ENCODE measurements at places on chromosomes 1 and 21.

DNA sequence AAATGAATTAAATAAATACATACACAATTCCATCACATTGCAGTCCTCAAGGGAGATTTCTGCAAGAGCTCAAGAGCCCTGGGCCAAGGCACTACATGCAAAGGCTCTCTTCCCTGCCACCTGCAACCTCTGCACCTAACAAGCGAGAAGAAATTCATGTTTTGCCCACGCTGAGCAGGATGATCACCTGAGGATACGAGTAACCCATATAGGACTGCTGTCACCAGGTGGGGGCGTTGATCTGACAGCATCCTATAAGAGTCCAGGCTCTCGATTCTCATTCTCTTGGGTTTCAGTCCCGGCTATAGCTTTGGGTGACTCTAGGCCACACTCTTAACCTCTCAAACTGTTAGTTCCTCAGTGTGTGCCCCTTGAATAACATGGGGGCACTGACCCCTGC lies 18.7 kb upstream of the SPOCD1 start:
- DNase-seq: no peak

DNA sequence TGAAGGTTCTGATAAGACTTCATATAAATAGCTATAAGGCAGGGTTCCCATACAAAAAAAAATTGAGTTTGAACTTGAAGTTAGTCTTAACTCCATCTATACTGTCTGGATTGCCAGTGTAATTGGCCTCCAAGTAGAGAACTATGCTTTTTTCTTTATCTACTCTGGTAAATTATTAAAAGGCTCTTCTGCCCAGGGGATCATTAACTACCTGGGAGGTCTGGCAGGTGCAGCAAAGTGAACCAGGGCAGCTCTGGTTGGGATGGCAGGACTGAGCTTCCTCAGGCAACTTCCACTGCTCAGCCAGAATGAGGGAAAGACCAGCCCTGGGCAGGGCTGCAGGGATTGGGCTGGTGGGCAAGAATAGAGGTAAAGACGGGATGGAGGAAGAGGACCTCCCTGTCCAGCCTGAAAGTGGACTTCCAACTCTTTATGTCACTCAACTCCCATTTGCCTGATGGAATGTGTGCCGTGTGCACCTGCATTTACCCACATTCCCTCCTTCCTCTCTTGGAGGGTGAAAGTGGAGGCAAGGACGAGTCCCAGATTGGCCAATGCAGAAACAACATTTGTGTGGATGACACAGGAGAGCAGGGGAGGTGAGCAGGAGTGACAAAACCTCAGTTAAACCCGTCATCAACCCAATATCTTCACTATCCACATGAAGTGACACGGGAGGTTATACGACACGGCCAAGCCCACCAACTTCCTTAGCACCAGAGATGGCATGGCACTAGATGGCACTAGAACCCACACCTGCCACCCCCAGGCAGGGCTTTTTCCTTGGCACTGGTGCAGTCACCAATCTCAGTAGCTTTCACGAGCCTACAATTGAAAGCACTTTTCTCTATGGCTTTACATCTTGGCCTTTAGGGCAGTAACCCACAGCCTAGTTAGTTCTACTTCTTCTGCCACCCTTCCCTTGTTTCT lies 25.2 kb downstream of the CCN1 start:
- no peak for DNase-seq

DNA sequence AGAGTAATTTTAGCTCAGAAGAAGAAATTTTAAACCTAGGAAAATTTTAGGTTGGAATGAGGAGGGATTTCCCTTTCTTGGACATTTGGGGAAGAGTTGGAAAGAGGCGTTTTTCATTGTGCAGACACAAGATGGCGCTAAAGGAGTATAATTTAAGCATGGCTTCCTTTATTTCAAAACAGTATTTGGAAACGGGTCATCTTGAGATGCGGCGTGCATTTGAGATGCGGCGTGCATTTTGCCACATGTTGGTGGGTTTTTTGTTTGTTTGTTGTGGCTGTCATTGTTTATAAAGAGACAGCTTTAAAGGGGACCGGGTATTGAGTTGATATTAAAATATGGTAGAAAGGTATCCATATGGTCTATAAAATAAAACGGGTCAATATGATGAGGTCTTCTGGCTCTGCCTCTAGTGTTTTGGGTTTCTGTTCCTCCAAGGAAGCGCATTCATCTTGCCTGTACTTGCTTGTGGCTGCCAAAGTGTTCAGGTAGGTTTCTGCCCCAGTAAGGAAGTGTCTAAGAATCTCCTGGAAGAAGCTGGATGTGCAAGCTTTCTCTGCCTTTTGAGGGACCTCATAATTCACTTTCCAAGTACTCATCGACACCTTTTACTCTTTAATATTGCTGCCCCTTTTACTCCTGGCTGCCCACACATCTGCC lies 210.3 kb downstream of the SLC35F3 start:
- DNase-seq: peak; percentile 20

DNA sequence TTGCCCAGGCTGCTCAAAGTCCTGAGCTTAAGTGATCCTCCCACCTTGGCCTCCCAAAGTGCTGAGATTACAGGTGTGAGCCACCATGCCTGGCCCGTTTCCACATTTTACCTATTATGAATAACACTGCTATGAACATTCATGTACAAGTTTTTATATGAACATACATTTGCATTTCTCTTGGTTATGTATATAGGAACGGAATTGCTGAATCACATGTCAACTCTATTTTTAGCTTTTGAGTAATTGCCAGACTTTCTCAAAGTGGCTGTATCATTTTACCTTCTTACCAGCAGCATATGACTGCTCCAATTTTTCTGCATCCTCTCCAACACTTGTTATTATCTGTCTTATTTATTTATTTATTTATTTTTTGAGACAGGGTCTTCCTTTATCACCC lies 2.7 kb downstream of the SPATA21 start:
- DNase-seq: no peak

DNA sequence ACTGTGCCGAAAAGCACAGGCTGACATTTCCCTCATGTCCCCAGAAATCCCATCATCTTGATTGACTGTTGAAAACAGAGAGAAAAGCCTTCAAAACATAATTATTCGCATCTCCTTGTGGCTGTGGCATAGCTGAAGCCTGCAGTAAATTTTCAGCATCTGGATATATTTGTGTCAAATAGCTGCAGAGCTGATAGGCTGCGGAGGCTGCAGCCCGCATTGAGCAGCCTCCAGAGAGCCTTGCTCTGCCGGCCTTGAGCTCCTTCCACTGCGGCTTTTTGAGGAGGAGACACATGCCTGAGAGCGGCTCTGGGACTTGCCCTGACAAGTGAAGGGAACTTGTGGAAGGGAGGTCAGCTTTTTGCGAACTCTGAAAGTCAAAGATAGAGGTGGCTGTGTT lies 144.7 kb downstream of the RYR2 start:
- no peak for DNase-seq

DNA sequence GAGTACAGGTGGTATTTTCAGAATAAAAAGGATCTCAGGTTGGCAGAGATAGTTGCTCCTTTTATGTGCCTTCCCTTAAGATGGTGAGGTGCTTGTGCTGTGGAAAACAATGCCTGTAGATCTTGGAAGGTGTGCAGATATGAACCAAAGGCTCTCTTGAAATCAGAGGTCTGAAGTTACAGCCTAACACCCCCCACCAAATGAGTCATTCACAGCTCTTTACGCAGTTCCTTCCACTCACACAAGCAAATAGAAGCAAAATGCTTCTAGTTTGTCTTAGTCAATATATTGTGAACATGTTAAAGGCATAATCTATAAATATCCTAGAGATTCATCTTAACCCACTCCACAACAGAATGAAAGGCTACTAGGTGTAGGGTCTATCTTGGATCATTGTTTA lies 128.9 kb upstream of the NR5A2 start:
- DNase-seq: no peak

- no peak for DNase-seq
Observed at GRCh38 chr1:119712342-119713038, 756 bp downstream of the PHGDH start.

DNA sequence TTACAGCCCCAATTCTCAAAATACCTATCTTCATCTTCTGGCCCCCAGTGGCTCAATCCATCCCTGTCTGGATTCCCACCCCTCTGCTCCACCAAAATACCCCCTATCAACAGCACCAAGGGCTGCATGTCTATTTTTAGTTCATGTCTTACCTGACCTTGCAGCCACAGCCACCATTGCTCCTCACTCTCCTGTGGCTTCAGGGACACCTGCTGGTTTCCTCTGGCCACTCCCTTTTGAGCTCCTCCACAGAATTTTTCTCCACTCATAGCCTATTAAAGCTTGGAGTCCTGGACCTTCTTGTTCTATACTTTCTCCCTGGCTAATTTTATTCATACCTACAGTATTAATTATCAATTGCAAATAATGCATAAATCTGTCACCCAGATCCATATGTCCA lies 125.3 kb upstream of the NGF start:
- DNase-seq: no peak

GRCh38 chr1:221933814-221934213 lies 191.9 kb upstream of the DUSP10 start:
- no peak for DNase-seq

DNA sequence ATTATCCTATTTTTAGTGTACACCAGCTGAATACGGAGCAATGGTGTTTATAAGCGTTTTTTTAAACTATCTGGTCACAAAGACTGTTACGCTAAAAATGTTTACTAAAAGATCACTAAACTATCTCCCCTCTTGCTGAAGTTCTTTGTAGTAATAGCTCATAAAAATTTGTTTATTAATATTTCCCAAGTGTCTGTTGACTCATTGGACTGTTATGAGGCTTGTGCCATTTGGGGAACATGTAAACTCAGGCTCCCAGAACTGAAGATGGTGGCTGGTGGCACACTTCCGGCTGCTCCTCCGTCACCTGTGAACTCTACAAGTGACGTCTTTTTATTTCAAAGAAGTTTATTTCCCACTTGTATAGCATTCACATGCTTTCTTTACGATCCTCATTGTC lies 46.3 kb downstream of the AIDA start:
- no peak for DNase-seq

GRCh38 chr1:15583016-15583706 lies 1.7 kb downstream of the AGMAT start:
- DNase-seq: no peak

GRCh38 chr1:233005156-233005555 lies 54.7 kb downstream of the NTPCR start:
- DNase-seq: no peak

DNA sequence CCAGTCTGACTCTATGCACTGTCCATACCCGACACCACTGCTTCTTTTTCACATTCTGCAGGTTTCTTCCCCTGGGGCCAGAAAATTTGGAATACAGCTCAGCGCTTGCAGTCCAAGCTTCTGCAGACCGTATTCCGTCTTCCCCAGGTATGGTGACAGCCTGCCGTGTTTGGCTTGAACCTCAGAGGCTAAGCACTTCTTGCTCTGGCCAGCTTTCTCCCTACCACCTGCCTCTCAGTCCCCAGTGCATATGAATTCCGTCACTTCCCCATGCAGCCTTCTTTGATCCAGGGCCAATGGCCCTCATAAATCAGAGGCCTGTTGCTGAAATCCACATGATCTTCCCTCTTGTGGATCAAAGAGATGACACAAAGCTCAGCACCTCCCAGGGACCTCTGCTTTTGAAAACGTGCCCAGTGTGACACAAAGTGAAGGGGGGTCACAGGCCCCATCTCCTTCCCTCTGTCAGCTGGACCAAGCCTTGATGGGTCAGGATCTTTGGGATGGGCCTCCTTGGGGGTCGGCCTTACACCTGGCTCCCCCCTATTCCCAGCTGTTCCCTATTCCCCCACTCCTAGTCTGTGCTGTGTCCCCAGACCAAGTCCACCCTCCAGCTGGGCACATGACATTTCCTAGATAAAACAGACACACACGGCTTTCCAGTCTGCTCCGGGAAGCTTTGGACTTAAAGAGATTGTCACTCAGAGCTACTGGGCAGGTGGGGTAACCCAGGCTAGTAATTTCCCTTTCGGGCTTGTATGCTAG lies 66.6 kb downstream of the HMGB4 start:
- DNase-seq: no peak

DNA sequence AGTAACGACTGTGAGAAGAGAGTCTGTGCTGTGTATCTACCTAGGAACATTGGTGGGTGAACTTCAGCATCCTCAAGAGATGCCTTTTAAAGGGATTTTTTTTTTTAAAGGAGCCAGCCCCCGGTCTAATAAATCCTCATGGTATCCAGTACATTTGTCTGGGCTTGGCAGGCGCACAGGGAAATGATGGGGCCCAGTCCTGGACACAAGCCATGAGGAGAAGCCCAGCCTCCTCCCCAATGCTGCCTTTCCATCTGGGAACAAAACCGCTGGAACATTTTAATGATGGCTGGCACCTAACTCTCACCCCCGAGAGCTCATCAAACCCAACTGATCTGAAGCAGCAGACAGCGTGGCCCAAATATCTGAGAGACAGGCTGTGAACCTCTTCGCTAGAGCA lies 64.2 kb downstream of the ACOT7 start:
- no peak for DNase-seq

DNA sequence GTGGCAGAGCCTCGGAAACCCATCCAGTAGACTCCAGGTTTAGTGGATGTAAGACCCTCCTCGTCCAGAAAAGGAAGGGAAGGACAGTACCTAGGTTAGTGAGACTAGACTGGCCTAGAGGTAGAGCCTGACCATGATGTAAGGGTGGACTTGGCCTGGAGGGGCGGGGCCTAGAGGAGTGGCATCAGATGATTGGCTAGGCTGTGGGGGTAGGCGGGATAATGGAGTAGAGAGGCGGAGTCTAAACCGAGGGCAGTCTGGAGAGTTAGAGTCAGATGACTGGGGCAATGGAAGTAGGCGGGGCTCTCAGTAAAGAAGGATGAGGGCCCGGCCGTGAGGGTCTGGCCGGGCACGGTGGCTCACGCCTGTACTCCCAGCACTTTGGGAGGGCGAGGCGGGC lies 70.1 kb downstream of the EPHB2 start:
- no peak for DNase-seq

DNA sequence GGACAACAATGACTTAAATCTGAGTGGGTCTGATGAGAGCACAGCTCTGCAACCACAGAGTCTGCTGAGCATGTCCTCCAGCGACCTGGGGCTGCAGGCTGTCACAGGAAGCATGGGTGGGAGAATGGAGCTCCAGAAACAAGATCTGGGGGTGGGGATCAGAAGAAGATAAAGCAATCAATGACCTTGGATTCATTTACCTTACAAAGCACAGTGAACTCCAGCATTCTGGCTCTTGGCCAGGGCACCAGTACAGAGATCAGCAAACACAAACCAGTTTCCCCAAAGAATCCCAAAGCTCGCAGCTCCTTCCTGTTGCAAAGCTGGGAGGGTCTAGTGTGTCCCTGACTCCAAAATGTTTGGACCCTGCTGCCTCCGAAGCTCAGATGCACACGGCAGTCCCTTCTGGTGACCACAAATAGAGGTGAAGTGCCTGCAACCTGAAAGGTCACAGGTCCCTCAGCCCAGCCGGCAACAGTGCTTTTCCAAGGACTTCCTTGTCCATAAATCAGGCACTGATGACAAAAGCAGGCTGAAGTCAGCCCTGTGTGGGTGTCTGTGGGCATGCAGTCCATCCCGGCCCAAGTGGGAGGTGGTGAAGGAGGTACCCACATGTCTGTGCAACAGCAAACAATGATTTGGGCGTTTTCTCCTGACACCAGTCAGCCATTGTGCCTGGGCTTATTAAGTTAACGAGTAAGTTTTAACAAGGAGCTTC lies 76.1 kb downstream of the SH3BGR start:
- DNase-seq: no peak

GRCh38 chr1:54338464-54338863 lies 67.7 kb downstream of the SSBP3 start:
- DNase-seq: no peak
